NCI-H524 (cell line): ENCODE measurements at places on chromosomes 6 and 20.
A peak's percentile ranks its signal among the peaks of the same experiment; 100 is the strongest.

- DNase-seq = no peak
These were observed 97.4 kb downstream of the PDSS2 start for GRCh38 chr6:107361753-107362604.

- DNase-seq = no peak
These were observed 30.9 kb downstream of the SRC start for GRCh38 chr20:37376791-37377190.

- no peak for DNase-seq
These were observed 27.3 kb upstream of the ABCC10 start for GRCh38 chr6:43399932-43400487.

DNA sequence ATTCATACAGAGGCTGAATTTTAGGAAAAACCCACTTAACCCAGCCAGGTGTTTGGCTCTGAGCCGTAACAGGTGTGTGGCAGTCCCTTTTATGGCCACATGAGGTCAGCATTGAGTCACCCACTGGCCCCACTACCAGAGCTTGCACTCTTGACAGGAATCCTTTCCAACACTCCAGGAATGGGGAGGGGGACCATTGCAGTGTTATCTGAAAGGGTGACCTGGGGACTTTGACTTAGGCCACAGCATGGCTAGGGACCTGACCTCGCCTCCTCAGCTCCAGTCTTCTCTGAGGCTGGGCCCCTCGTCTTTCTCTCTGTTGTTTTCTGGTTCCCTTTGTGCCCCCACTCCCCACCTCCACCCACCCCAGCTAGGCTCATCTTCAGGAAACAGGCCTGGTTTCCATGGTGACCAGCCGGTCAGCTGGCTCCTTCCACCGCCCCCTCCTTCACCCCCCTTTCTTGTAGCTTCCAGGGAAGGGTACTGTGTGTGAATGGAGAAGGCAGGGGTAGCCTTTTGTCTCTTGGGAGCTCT, 2.1 kb upstream of the TMEM151B start:
- DNase-seq = peak; percentile 81

DNA sequence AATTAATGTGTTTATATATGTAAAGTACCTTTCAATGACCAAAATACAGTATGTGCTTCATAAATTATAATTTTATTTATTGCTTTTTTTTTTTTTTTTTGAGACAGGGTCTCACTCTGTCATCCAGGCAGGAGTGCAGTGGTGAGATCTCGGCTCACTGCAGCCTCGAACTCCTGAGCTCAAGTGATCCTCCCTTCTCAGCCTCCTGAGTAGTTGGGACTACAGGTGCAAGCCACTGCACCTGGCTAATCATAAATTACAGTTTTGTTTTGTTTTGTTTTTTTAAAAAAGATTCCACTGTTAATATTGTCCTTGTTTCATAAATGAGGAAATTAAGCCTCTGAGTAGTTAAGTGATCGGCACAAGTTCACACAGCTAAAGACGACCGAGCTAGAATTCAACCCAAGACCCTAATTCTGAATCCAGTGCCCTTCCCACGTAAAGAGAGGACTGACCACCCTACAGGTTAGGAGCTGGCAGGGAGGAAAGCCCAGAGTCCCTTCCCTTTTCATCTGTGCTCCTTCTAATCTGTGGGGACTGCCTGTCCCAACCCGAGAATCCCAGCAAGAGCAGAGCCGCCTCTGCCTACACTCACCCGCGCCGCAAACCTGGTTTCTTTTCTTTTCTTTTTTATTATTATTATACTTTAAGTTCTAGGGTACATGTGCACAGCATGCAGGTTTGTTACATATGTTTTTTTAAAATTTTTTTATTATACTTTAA, 8.5 kb upstream of the GDF5 start:
- DNase-seq = no peak

GRCh38 chr20:15491575-15491974, 1081.7 kb downstream of the KIF16B start:
- peak; percentile 87 for DNase-seq

GRCh38 chr6:164757451-164757850, 552.0 kb downstream of the C6orf118 start:
- DNase-seq = no peak

DNA sequence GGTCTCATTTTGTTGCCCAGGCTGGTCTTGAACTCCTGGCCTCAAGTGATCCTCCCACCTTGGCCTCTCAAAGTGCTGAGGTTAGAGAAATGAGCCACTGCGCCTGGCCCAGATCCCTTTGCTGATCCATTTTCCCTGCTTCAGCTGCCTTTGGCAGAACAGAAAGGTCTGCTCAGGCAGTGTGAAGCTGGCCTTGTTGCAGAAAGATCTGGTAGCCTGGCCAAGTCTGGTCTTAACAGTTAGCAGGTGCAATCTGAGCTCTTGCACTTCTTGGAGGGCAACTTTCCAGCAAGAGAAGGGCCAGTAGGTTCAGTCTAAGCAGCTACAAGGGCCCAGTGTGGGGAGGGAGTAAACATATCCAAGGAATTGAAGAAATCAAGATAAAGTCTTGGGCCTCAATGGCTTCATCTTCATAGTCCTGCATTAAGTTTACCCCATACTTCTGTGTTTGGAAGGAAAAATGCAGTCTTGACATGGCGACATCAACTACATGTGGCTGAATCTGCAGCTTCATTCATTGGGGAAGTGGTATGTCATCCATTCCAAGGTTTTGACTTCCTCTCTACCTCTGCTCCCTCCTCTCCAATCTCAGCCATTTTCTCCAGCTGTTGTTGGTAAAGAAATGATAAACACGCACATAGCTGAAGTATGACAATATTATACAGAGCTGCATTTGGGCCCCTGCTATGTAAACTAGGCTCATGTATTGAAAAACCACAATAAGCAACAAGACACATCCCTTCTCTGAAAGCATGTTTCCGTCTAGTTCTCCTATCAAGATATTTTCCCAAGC, 39.0 kb upstream of the NEDD9 start:
- no peak for DNase-seq

DNA sequence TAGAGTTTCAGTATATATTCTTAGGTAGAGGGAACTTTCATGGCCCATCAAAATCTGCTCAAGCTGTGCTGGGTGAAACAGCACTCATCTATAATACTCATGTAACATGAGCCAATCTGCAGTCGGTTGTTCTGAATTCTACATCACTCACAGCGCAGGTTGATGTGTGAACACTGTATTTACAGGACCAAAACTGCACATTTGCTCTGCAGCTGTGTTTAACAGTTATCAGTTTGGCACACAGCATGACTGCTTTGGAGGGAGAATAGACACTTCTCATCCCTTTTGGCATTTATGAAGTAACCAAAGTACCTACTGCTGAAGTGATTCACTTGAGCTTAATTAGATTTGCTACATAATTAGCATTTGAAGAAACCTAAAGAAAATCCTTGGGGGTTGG, 225.1 kb downstream of the BCKDHB start:
- peak; percentile 73 for DNase-seq

DNA sequence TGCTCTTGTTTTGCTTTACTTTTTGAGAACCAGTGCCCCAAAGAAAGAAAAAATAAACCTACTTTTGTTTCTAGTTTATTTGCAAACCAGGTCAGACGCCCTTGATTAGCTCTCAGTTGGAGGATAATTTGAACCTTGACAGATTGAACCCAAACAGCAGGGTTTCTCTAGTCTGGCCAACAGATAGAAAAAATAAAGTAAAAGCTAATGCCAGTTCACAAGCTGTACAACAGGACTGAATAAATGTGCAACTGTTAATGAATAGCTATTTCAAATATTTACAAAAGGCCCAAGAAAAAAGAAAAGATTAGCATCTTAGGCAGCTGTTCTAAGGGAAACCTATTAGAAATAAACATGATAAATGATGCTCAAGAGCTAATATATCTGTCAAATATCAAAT, 331.8 kb downstream of the CDKAL1 start:
- DNase-seq = no peak

- DNase-seq = no peak
These were observed 1.7 kb downstream of the THBS2 start for GRCh38 chr6:169251822-169252504.

GRCh38 chr6:106574741-106575458, 54.4 kb downstream of the RTN4IP1 start:
- DNase-seq = no peak

GRCh38 chr20:19577692-19578091, 180.4 kb upstream of the RIN2 start:
- no peak for DNase-seq

DNA sequence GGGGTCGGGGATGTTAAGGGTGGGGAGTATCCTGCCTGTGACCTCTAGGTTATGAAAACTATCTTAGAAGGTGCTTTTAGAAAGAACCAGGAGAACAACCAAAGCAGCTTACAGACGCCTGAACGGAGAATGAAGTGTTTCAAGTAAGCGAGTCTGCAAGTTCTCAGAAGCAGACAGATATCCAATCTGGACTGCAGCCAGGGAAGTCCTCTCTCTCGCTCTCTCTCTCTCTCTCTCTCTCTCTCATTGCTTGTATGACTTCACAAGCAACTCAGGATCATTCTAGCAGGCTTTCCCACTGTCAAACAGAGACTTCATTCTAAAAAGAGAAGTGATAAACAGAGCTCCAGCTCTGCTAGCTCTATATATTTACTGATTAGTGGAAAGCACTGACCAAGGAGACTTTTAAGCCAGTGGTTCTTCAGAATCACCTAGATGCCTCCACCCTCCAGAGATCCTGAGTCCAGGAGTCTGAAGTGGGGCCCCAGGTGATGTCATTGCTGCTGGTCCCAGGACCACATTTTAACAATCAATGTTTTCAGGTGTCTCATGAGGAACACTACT, 6.0 kb downstream of the TCF21 start:
- peak; percentile 32 for DNase-seq

DNA sequence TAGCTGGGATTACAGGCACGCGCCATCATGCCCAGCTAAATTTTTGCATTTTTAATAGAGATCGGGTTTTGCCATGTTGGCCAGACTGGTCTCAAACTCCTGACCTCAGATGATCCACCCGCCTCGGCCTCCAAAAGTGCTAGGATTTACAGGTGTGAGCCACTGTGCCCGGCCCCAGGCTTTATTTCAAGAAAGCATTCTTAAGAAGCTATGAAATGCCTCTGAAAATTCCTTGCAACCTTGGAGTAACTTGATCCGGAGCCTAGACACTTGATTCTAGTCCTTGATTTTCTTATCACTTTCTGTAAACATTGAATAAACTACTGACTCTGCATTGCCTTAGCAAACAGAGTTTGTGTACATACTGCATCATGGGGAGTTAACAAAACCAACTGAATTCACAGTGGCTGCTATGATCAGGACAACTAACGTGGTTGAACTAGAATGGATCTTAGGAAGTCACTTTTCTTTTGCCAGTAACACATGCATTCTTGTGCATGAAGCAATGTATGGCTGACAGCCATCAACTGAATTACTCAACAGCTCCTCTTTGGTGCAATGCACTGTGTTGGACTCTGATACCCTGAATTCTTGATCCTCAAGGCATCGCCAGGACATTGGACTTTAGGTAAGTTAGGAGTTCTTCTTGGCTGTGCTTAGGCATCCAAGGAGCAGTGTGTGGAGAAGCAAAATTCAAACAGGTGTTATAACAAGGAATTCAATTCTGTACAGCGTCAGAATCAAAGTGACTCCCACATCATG, 102.8 kb upstream of the TMEM170B start:
- DNase-seq = no peak

DNA sequence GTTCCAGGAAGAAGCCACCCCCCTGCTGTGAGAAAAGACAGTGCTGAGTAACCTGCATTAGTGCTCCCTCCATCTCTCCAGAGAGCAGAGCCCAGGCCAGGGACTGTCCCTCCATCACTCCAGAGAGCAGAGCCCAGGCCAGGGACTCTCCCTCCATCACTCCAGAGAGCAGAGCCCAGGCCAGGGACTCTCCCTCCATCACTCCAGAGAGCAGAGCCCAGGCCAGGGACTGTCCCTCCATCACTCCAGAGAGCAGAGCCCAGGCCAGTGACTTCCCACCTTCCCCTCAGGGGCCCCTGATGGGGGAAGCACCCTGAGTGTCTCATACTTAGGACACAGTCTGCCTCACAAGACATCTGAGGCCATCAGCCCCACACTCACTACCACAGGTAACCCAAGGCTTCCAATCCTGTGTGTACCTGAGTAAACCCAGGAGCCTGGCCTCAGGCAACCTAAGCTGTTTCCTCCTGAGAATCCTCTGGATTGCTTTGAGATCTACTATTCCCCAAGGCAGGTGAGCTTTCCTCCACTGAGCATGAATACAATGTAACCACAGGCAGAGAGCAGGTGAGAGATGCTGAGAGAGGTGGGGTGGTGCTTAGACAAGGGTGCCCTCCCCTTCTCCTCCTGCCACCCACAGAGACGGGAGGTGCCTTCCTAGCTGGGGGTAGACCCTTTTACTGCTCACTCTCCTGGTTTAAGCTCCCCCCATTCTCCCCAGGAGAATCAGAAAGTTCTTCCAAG, 4.9 kb downstream of the TBXT start:
- no peak for DNase-seq

DNA sequence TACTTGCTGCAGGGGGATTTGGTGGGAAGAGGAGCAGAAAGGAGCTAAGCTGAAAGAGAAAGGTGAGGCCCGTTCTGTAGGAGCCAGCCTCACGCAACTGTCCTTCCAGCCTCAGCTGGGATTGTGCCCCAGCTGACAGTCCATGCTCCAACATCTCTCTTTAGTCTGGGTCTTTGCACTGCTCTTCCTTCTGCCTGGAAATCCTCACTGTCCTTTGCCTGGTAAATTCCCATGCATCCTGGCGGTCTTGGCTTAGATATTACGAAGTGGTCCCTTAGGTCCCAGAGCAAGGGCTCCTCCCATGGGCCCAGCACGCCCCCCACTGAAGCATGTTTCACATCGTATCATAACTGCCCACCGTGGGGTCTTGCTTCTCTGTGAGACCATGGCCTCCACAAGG, 52.2 kb downstream of the FGD2 start:
- no peak for DNase-seq
